Right lung (tissue), 10 donors: ENCODE measurements at places on chromosomes 5 and 9.

DNA sequence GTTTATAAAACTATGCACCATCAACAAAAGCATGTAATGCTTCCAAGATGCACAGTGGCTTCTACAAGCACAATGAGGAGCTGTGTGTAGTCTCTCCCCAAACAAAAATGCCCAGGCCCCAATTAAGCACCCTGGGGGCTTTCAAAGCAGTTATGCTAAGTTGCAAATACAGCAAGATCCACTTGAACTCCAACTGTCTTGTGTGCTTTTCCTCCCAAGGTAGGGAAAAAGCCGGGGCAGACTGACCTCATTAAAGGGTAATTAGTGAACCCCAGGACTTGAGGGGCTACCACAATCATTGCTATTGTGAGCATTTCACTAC, 13.1 kb downstream of the ZNF608 start:
- DNase-seq = no peak

GRCh38 chr5:40572937-40573336, 106.8 kb upstream of the PTGER4 start:
- peak; percentile 84 for DNase-seq

- no peak for DNase-seq
Observed at GRCh38 chr9:107043886-107044285, 180.9 kb downstream of the ZNF462 start.

GRCh38 chr5:150350524-150351344, 6.8 kb upstream of the TCOF1 start:
- DNase-seq = peak; percentile 64

- no peak for DNase-seq
Observed at GRCh38 chr5:117665121-117665520, 1090.5 kb upstream of the SEMA6A start.

DNA sequence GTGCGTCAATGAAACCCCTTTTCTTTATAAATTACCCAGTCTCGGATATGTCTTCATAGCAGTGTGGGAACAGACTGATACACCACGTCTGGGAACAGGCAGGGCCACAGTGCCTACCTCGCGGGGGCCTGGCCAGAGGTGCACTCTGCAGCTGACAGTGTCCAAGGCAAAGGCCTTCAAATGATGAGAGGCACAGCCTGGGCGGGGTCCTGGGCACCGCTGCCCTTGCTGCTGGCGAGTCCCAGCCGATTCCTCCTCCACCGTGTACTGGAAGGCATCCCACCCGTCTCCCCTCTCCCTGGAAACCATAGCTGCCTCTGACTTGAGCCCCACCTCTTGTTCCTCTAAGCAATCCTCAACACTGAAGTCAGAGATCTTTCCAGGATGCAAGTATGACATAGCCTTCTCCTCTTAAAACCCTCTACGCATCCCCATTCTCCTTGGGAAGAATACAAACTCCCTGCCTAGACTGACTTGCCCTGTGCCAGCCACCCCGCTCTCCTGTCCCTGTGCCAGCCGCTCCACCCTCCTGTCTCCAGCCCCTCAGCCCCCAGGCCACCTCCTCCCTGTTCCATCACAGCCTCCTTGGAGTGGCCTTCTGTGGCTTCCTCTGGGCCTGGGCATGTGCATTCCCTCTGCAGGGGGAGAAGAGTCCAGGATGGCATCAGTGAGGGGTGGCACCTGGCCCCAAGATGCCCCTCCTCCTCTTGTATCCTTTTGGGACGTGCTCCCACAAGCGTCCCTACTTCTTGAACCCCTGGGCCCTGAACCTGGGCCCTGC, 8.1 kb upstream of the COL5A1 start:
- DNase-seq = no peak

DNA sequence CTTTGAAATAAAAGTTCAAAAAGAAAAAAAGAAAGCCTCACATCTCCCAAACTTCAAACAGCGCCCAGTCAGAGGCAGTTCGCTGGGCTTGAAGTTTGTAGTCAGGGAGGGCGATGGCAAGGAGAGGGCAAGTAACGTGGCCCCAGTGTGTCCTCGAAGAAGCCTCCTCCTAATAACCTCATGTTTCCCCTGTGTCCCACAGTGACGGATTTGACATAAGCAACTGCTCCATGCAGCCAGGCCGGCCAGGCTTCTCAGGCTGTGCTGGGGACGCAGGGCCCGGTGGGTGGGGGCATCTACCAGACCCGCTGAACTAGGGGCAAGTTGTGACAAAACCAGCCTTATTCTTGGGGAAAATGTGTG, 172.2 kb downstream of the ERCC6L2 start:
- no peak for DNase-seq

- DNase-seq = no peak
Observed at GRCh38 chr9:94729199-94729598, 2.7 kb downstream of the AOPEP start.

DNA sequence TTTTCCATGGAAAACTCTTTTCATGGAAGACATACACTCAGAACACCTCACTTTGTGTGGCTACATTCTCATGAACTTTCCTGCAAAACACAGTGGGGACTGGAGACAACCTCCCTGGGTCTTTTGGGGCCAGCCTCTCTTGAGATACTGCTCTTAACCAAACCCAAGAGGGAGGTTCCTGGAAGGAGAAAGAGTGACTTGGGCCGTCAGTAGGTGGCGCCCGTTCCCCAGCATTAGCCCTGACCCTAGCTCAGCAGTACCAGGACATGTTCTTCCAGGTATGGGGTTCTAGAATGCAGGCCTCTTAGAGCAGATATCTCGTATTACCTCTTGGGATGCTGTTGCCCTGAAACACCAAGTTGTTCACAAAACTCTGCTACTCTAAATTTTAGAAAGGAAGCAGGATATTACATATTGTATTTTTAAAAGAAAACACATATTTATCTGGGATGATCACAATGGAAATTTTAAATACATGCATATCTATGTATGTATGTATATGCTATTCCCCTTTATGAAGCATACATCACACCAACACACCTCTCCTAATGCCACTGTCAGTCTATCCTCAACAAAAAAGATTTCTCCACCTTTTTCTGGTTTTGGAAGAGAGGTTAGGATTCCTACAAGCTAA, 15.8 kb upstream of the GLIS3 start:
- DNase-seq = no peak

GRCh38 chr9:19381656-19382055, 1.6 kb upstream of the RPS6 start:
- no peak for DNase-seq

DNA sequence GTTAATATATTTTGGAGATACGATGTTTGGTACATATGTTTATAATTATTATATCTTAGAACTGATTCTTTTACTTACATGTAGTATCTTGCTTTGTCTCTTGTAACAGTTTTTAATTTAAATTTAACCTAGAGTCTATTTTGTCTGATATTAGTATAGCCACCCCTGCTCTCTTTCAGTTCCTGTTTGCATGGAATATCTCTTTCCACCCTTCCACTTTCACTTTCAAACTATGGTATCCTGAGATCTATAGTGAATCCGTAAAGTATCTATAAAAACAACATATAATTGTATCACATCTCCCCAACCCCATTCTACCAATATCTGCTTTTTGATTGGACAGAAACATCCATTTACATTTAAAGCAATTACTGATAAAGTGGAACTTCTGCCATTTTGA, 7.2 kb downstream of the IRGM start:
- DNase-seq = no peak
